ENCODE measurements at places on chromosomes 3 and 15.

DNA sequence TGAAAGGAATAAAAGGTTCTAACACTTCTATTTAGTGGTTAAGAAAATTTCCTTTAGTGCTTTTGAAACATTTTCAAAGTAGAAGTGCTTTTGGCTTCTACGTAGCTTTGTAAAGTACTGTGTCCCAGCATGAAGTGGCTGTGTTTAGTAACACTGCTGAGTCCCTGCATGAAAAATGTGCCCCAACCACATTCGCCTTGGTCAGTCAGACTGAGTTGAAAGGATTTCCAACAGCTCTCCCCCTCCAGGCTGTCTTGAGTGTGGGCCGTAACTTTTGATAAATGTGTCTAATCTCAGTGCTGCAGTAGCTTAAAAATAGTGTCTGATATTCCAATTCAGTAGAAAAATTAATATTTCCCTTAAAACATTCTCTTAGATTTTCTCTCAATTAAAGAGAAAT, 115.0 kb downstream of the NR1D2 start:
- no peak for DNase-seq

- no peak for DNase-seq
Measured at GRCh38 chr15:48856942-48857341, 21.0 kb upstream of the EID1 start.

- DNase-seq, result peak; percentile 51
Measured at GRCh38 chr3:125683067-125683829, 88.0 kb upstream of the OSBPL11 start.

- DNase-seq, result no peak
Measured at GRCh38 chr3:190680691-190681090, 166.8 kb downstream of the IL1RAP start.

GRCh38 chr3:126818400-126819095, 114.5 kb downstream of the CHCHD6 start:
- DNase-seq, result no peak

- no peak for DNase-seq
Measured at GRCh38 chr3:183328823-183329222, 75.8 kb downstream of the B3GNT5 start.

DNA sequence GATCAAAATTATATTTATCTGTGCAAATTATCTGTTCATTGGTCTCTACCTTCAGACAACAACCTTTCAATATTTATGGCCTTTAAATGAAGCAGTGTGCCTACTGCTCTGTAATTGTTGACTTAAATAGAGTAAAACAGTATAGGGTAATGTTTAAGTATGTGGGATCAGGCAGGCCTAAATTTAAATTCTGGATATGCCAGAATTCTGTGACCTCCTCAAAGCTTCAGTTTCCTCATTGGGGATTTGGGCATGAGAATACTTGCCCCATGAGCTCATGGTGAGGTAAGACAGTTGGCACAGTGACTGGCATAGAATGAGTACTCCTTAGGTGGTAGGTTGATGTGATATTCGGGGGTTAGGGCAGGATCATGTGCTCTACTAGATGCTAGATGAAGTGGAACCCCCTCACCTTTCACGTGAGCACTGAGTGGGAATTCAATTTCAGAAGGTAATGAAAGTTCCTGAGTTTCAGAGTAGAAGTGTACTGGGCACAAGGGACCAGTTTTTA, 14.9 kb downstream of the ARL8B start:
- DNase-seq, result no peak

DNA sequence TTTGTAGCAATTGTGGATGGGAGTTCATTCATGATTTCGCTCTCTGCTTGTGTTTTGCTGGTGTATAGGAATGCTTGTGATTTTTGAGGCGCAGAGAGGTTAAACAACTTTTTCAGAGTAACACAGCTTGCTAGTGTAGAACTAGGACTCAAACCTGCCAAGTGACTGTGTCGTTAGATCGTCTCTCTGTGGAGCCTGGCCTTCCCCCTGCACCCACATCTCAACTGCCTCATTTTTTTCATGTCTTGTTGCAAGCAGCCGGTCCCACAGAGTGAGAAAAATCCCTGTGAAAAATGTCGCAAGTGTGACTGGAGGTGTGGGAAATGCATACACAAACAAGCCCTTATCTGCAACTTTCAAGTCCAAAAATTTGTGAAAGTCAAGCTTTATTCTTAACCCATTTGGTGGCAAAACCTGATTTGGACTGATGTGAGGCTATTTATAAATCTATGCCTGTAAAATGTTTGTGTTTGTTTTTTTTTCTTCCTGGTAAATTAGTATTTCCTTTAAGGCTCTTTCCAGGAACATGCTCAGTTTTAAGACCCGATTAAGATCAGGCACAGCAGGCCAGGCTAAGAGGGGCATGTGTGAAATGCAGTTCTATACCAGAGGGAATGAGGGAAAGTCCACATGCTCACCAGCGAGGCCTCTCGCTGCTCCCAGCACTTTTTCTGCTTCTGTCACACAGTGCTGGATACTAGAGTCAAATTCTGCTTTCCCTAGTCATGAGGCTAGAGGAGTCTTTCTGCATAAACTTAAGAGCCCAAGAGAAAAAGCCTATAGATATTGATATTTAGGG, 25.8 kb downstream of the ST6GAL1 start:
- DNase-seq, result no peak

DNA sequence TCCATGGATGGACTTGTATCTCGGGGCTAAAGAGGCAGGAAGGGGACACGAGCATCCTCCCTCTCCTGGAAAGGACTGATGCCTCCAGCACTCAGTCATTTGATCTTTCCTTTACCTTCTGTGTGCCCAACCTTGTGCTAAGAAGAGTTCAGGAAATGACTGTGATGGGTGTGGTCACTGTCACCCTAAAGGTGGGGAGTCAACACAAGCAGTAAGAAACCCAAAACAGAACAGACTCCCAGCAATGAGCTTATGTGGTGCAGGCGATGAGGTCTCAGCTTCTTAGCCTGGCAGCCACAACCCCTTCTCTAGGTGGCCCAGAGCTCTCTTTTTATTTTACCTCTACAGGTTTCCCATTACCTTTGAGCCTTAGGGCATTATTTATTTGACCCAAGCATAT, 3.8 kb downstream of the MPI start:
- no peak for DNase-seq

DNA sequence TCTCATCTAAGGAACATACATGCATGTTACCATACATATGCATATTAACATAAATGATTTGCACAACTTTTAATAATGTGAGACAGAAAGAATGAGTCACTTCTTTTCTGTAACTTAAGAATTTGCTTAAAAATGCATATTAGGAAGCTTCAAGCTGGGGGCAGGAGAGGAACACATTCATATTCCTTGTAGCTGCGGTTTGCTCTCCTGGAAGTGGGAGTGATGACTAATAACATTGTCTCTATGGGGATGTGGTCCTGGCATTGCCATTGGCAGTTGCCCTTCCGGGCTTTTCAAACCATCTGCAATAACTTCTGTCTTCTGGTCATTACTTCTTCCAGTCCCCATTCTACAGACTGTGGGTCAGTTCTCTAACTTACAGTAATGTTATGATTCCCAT, 15.6 kb downstream of the CHST2 start:
- no peak for DNase-seq

DNA sequence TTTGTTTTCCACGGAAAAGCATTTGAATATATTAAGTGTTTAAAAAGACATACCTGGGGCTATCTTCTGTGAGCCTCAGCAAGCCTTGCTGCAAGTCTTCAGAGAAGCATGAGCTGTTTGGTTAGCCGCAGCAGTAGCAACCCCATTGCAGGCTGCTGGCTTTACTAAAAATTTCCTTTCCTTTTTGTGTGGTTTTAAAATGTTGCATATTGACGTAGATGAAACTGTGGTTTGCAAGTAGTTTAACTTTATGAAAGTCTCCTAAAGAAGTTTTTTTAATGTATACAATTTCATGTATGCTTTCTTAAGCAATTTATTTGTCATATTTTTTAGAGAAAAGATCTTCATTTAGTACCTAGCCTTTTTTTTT, at the start of gene GPR171:
Gene GPR171 (minus strand): TSS at position 166 of the 370 bp plus-strand sequence. CDS start 3,830 bp downstream, outside the sequence.
- no peak for DNase-seq

DNA sequence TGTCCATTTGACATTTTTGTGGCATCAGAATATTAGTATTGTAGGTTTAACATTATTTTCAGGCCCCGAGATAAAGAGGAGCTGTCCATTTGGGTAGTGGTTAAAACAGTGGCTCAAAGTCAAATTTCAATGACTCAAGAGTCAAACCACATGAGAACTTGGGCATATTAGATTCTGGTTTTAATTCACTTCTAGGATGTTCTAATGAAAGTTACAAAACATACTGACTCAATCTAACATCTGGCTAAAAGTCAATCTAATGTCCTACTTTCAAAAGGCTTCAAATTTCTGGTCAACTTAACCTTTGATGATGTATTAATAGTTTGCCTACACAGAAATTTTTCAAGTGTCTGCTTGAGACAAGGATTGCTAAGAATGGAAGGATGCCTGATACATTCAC, 112.4 kb downstream of the ABI3BP start:
- no peak for DNase-seq

DNA sequence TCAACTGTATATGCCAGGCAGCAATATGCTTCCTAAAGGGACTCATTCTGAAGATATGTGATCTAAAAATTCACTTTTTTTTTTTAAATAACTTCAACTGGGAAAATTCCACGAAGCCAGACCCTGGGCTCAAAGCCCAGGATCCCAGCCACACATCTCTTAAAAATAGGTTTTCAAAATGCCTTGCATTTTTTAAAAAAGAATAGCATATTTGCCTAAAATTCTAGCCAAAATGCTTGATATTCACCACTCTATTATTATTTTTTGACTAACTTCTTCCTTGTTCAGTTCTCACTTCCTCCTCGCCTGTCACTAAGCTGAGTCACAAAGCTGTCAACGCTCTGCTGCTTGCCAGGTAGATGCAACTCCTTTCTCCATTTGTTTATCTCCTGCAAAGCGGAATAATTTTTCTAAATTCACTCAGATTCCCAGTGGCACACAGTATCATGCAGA, 28.0 kb upstream of the VGLL4 start:
- DNase-seq, result peak; percentile 32

DNA sequence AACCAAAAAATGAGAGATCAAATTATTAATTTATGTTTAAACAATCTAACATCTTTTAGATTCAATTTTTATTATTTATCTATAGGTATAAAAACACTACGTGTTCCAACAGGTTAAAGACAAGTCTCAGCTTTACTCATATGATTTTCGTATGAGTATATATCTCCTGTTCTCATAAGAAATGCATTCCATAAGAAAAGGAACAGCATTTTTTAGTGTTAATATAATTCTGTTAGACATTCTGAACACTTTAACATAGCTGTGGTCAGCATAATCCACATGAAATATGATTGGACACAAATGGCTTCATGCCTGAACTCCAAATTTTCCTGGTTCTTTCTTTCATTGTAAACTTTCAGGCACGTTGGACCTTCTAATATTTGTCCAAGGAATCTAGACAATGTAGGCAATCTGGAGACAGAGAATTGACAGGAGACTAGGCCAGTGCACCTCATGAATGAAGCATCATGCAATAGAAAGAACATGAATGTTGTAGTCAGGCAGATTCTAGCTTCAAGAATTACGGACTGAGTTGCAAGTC, 1122.0 kb upstream of the ALCAM start:
- DNase-seq, result no peak

- no peak for DNase-seq
Measured at GRCh38 chr3:150275941-150276340, 132.2 kb upstream of the TSC22D2 start.

DNA sequence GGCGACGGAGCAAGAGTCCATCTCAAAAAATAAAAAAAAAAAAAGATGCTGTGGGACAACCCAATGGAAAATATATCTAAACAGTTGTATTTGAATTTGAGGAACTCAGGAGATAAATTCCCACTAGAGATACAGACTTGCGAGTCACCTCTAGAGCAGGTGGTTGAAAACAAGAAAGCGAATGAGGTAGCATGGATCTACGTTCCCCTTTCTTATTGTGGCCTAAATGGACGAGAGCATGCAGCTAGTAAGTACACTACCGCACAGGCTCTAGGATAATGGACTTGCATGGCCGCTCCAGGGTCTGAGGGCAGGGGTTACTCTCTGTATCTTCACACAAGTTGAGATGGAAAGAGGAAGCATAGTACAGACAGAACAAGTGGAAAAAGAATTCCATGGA, 63.5 kb upstream of the TGFBR2 start:
- no peak for DNase-seq

- DNase-seq, result no peak
Measured at GRCh38 chr15:85878828-85879225, 84.1 kb upstream of the KLHL25 start.

DNA sequence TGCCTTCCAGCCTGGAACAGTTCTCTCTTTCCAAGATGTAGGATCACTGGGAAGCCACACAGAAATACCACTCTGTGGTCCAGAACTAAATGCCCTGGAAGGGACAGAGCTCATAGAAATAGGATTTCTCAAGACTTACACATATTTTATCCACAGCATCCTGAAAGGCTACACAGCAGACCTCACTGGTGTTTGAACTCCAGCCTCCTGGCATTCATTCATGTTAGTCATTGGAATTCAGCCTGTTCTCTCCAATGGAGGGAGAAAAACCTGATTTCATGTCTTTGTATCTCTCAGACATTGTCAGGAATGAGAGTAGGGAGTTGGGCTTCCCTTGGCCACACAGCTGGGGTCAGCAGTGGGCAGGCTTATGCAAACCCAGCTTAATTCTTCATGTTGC, 121.1 kb upstream of the PPP2R3A start:
- no peak for DNase-seq

DNA sequence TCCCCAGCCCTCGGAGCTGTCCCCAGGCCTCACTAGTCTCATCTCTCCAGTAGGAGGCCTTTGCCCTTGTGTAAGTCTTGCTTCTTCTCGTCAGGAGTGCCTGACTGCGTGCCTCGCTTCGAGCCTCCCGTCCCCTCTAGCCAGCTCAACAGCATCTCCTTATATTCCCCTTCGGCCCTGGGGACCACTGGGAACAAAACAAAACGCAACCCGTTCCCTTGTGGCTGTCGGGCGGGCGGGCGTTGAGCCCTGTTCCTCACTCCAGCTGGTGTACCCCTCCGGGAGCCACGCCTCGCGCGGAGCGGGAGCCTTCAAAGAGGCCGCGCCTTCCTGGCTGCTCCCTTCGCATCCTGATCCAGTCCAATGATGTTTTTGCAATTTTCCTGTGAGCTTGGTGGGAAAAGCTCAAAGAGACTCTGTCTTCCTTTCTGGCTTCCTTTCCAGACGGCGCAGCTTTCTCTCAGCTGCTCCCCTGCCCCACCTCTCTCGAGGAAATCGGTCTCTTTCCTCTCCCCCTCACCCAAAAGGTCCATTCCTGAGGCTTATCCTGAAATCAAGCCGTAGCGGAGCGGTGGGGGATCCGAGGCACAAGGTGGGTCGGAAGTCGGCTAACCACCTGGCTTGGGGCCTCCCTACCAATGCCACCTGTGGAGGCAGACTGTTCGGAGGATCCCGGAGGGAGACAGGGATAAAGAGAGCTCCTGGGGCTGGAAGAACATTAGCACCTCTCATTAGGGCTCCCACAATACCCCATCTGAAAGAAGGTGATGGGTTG, 33.4 kb upstream of the SRP14 start:
- DNase-seq, result no peak
